ENCODE measurements at places on chromosomes 16 and 17. TPM values are rescaled to one million over a fixed set of nuclear protein-coding genes. Genes with fewer than 3 reads are reported as not detected.

The QRICH2 gene
- total RNA-seq, result 2.3 TPM

- no peaks in the 10 kb centered on the region for H3K36me3 ChIP-seq
- no peaks in the 10 kb centered on the region for H3K4me1 ChIP-seq
- H3K27me3 ChIP-seq, result peaks cover 36% of the 10 kb centered on the region
Measured at GRCh38 chr17:40588552-40588951, 23.3 kb upstream of the CCR7 start.

- no peaks in the 10 kb centered on the region for H3K36me3 ChIP-seq
- no peak for DNase-seq
- H3K27ac ChIP-seq, result no peak overlapping the region
- H3K27me3 ChIP-seq, result no peaks in the 10 kb centered on the region
- no peak overlapping the region for H3K4me3 ChIP-seq
- peaks cover 6% of the 10 kb centered on the region for H3K4me1 ChIP-seq
Measured at GRCh38 chr16:1346422-1347285, 5.0 kb downstream of the TSR3 start.

DNA sequence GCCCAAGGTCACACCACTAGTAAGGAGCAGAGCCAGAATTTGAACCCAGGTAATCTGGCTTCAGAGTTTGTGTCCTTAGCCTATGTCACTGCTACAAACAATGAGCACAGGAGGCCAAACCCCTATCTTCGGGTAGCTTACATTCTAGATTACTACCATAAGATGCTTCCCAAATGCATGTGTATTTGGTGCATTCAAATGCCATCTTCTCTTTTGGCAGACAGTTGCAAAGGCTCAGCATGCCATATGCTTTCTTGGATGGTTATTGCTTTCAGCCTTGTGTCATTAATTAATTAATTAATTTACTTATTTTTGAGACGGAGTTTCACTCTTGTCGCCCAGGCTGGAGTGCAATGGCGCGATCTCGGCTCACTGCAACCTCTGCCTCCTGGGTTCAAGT is 80.7 kb downstream of the DNAH3 start:
- H3K27ac ChIP-seq, result no peak overlapping the region
- no peak overlapping the region for H3K4me3 ChIP-seq
- H3K36me3 ChIP-seq, result no peaks in the 10 kb centered on the region
- H3K27me3 ChIP-seq, result peaks cover 26% of the 10 kb centered on the region
- no peak for DNase-seq
- H3K4me1 ChIP-seq, result no peaks in the 10 kb centered on the region

The PSMC5 gene
- 170 TPM for total RNA-seq

DNA sequence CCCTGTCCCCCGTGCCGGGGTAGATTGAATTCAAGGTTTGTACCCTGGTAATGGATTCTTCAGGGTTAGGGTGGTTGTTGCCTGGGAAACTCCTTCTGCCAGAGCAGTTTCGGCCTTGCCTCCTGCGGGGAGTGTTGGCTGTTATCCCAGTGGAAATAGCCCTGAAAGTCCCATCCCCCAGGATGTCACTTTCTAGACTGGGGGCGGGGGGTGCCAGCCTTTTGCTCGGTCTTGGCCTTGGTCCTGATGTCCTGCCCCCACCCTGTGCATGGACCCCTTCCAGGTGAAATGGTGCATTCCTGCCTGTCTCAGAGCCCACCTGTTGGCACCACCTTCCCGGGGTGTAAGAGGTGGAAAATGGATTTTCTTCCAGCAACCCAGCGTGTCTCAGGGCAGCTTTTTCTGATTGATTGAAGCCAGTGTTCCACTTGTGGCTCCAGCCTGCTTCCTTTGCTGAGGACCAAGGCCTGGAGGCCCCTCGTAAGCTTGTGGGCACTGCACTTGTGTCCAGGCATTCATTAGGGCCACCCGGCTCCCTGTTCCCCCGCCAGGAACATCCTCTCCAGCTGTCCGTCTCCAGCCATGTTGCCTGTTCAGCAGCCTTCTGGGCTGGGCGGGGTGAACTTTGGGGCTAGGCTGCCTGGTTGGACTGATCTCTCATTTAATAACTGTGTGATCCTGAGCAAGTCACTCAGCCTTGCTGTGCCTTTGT is 25.6 kb downstream of the MGAT5B start:
- DNase-seq, result no peak
- H3K4me3 ChIP-seq, result no peak overlapping the region
- H3K4me1 ChIP-seq, result no peaks in the 10 kb centered on the region
- H3K27me3 ChIP-seq, result peaks cover 12% of the 10 kb centered on the region

The GRB7 gene
- 0.21 TPM for total RNA-seq

- H3K4me1 ChIP-seq, result peaks cover 22% of the 10 kb centered on the region
- H3K36me3 ChIP-seq, result peaks cover 7% of the 10 kb centered on the region
- DNase-seq, result no peak
- peaks cover 5% of the 10 kb centered on the region for H3K27me3 ChIP-seq
Measured at GRCh38 chr16:53518550-53519416, 15.8 kb upstream of the AKTIP start.

DNA sequence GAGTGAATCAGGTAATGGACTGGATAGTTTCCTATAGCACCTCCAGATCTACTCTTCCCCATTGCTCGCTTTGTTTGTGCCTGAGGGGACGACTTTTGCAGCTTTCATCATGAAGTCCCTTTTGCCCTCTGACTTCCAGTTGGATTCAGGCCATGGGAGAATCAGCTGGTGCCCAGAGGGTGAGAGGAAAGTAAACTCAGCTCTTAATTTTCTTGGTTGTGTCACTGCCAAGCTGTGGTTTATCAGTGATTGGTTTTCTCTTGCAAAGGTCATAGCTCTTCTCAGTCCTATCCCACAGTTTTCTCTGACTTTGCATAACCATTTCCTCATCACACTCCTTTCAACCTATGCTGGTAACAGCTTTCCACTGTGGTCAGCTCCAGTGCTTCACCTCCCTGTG is 200.1 kb downstream of the KCNJ2 start:
- H3K27ac ChIP-seq, result no peak overlapping the region
- no peaks in the 10 kb centered on the region for H3K27me3 ChIP-seq
- DNase-seq, result no peak
- H3K4me1 ChIP-seq, result no peaks in the 10 kb centered on the region
- no peaks in the 10 kb centered on the region for H3K36me3 ChIP-seq
- no peak overlapping the region for H3K4me3 ChIP-seq

GRCh38 chr16:74111456-74111982 is 185.1 kb upstream of the PSMD7 start:
- no peaks in the 10 kb centered on the region for H3K36me3 ChIP-seq
- H3K27ac ChIP-seq, result no peak overlapping the region
- no peak for DNase-seq
- H3K4me1 ChIP-seq, result no peaks in the 10 kb centered on the region
- H3K4me3 ChIP-seq, result no peak overlapping the region

DNA sequence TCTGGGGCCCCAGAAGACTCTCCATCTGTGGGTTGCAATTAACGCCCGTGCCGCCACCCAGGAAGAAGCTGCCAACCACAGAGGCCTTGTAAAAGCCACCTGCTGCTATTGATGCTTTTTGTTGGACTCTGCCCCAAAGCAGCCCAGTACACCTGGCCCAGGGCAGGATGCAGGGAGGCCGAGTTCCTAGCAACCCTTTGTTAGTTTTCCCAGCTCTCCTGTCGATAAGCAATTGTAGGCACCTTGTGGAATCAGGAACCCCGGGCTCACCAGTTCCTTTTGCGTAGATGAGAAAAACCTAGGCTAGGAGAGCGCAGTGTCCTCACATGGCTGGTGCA is 103.3 kb downstream of the ABCC6 start:
- H3K4me3 ChIP-seq, result no peak overlapping the region
- H3K4me1 ChIP-seq, result no peaks in the 10 kb centered on the region
- H3K27ac ChIP-seq, result no peak overlapping the region
- peaks cover 8% of the 10 kb centered on the region for H3K27me3 ChIP-seq
- H3K36me3 ChIP-seq, result peaks cover 62% of the 10 kb centered on the region
- no peak for DNase-seq

DNA sequence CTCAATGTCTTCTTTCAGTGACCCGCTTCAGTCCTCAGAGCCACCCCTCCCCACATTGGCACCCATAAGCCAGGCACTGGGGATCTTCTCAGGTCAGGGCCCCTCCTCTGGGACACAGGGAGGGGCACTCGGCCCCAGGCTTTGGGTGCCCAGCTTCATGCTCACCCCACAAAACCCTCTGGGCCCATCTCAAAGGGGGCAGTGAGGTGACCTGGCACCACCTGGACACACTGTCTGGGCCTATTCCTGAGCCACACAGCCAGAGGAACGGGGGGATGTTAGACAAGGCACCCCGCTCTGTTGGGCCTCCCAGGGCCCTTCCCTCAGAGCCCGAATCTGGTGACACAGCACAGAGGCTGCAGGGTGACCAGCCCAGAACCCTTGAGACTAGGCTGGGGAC is 36.1 kb downstream of the TNFRSF13B start:
- peaks cover 46% of the 10 kb centered on the region for H3K27me3 ChIP-seq
- H3K27ac ChIP-seq, result no peak overlapping the region
- H3K36me3 ChIP-seq, result no peaks in the 10 kb centered on the region
- no peak overlapping the region for H3K4me3 ChIP-seq
- no peak for DNase-seq

GRCh38 chr16:12584488-12585233 is 219.0 kb downstream of the CPPED1 start:
- no peaks in the 10 kb centered on the region for H3K36me3 ChIP-seq
- DNase-seq, result no peak
- no peaks in the 10 kb centered on the region for H3K27me3 ChIP-seq
- peaks cover 6% of the 10 kb centered on the region for H3K4me1 ChIP-seq
- no peak overlapping the region for H3K27ac ChIP-seq

DNA sequence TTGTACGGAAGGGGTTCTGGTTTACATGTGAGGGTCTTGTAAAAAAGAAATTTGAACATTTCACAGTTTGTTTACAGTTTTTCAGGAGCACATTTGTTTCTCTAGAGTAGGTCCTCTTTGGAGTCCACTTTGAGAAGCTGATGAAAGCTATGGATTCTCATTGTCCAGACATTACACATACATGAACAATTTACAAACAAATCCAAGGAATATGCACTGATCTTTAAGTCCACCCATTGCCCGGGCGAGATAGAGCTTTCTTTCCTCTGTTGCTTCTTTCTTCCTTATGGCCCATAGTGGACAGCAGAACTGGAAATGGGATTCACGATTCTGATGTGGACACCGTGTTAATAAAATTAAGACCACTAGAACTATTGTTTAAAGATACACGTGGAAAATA is 1.9 kb downstream of the DCAF7 start:
- peaks cover 27% of the 10 kb centered on the region for H3K36me3 ChIP-seq
- no peak for DNase-seq
- peaks cover 3% of the 10 kb centered on the region for H3K27me3 ChIP-seq

DNA sequence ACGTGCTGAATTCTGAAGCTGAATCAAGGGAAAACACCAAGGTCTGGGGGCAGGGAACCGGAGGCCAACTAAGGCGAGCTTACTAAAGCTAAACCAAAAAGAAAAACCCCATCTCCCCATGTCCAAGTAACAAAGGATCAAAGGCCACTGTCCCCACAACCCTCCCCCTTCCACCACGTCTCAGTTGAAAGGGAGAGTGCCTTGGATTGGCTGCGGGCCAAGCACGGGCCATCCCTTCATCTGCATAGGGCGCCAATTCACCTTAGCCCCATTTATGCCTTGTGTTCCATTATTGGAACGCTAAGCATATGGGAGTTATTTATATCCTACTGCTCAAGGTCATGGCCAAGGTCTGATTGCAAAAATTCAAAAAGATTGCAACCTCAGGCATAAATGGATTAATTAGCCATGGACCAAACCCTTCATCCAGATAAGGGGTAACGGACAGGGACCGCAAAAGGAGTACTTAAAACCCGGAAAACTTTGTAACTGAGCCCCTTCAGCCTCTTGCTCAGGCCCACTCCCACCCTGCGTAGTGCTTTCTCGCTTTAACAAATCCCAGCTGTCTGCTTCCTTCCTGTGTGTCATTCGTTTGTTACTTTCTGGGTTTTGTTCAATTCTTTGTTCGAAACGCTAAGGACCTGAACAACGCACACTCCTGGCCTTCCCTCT is 740 bp upstream of the ATP6V0D1 start:
- no peak for DNase-seq
- peaks cover 4% of the 10 kb centered on the region for H3K36me3 ChIP-seq
- peak overlapping the region; percentile 100 for H3K4me3 ChIP-seq
- H3K27ac ChIP-seq, result peak overlapping the region; percentile 100
- H3K27me3 ChIP-seq, result no peaks in the 10 kb centered on the region

DNA sequence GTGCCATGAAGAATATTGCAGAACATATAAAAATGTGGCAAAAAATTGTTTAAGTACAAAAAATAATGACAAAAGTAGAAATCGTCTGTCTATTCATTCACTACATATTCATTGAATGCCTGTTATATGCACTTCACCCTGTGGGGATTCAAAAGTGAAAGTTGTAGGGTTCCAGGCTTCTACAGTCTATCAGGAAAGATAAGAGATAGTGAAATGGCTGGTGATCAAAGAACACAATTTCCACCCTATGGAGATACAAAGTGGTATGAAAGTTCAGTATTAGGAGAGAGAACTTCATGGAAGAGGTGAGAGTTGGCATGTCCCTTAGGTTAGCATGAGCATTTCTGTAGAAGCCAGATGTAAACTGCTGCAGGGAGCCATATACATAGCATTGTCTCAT is 127.0 kb upstream of the PMFBP1 start:
- no peaks in the 10 kb centered on the region for H3K36me3 ChIP-seq
- no peak overlapping the region for H3K4me3 ChIP-seq
- H3K27me3 ChIP-seq, result no peaks in the 10 kb centered on the region
- no peak overlapping the region for H3K27ac ChIP-seq
- no peaks in the 10 kb centered on the region for H3K4me1 ChIP-seq

The NOG gene
- total RNA-seq, result 19.9 TPM

- no peaks in the 10 kb centered on the region for H3K4me1 ChIP-seq
- H3K27ac ChIP-seq, result no peak overlapping the region
- H3K4me3 ChIP-seq, result no peak overlapping the region
- H3K27me3 ChIP-seq, result peaks cover 2% of the 10 kb centered on the region
- H3K36me3 ChIP-seq, result 0 out of 2 replicates have a peak, but pooled peaks cover 13% of the 10 kb centered on the region
- no peak for DNase-seq
Measured at GRCh38 chr16:20333120-20333519, 5.8 kb upstream of the GP2 start.

DNA sequence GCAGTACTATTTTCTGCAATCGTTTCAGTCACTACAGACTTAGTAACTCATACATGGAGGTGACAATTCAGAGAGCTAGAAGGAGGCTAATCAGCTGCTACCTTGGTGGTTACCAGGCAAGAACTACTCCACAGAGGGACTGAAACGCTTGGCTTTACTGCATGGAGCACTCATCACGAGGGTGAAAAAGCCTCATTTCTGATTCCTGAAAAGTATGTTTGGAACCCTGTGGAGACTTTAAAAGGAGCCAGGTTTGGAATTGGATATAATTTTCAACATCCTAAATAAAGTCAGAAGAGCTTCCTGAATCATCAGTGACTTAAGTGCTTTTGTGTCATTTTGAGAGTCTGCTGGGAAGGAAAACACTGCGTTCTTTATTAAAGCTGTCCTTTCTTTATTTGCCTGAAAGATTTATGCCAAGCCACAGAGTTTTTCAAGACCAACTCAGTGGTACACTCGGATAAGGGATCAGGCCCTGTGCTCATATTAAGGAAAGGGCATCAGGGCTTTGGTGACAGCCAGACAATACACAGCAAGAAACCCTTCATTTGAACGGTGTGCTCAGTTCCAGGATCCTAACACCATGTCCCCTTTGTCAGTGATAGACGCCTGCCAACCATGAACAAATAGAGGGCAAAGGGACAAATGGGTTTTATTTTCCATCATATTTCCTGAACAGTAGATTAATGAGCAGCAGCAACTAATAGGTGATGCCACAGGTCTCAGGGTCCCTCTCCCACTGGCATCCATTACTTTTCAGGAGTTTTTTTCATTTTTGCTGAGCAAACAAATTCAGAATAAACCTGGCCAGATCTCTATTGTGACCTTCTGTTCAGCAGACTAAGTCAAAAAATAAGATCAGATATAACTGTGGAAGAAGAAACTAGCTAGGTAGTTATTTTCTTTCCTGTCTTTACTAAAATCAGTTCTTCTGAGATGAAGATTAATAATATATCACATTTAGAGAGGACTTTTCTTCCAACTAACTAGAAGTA is 80.5 kb upstream of the CLEC18B start:
- no peak for DNase-seq
